ENCODE measurements at places on chromosomes 5 and 9.

DNA sequence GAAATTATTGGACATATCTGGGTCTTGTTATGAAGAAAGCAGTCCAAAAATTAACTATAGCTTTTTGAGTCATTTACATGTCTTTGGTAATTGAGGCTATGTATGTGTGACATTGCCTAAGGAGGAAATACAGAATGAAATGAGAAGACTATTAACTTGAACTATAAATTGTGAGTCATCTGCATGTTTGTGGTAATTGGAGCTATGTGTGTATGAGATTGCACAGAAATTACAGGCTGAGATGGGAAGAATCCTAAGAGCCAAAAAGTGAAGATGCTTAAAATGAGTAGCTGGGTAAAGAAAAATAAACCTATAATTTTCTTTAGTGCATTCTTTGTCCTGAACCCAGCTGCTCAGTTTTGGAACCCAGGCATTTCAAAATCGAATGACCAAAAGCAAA, 747.6 kb upstream of the EDIL3 start:
- no peak for DNase-seq

GRCh38 chr5:33381243-33381642, 59.5 kb upstream of the TARS1 start:
- DNase-seq: no peak

- DNase-seq: no peak
Observed at GRCh38 chr9:99012957-99013512, 69.3 kb downstream of the COL15A1 start.

- DNase-seq: no peak
Observed at GRCh38 chr5:151699071-151699901, 12.6 kb upstream of the SPARC start.

DNA sequence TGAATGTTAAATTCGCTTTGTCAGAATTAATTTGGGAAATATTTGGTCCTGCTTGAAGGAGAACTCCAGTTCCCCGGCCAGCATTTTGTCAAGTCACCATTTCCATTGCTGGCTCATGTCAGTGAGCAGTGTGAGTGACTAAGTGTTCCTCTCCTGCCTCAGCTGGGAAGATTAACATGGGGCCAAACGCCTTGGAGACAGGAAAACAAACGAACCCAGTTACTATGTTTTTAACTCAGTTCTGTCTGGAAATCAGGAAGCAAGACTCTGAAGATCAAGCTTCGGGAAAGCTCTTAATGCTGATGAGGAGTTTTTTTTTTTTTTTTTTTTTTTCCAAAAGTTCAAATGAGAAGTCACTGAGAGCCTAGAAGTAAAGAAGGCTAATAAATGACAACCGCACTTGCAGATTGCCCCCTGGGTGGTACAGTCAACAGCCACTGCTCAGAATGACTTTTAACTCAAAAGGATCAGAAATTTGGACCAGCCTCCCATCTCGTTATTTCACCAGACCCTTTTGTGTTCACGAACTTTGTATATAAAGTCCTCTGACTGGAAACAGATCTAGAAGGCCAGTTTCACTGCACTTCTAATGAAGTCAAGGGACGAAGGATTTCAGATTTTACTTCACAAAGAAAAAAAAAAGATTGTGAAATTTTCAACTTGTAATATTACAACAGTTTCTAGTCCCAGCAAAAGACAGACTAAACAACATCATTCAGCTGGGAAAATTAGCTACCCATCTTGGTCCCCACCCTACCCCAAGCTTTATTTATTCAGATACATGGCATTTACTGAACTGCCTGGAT, 121.3 kb downstream of the LHFPL2 start:
- no peak for DNase-seq

DNA sequence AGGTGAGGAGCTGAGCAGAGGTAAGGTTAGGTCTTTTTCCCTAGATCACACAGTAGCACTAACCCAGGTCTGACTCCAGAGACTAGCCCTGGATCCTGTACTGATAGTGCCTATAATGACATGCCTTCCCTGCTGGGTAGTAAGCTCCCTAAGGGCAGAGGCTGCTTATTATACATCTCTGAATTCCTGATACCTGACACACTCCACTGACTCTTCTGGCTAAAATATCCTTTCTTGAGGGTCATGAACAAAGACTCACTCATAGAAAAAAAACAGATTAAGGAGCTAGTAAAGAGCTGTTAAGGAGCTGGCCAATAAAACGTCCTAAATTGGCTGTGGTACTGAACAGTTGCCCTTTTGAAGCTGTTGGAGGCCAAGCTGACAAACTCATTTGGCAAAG, 149.0 kb upstream of the ITGA1 start:
- no peak for DNase-seq

- DNase-seq: no peak
Observed at GRCh38 chr9:126945682-126946081, 31.1 kb downstream of the RALGPS1 start.

DNA sequence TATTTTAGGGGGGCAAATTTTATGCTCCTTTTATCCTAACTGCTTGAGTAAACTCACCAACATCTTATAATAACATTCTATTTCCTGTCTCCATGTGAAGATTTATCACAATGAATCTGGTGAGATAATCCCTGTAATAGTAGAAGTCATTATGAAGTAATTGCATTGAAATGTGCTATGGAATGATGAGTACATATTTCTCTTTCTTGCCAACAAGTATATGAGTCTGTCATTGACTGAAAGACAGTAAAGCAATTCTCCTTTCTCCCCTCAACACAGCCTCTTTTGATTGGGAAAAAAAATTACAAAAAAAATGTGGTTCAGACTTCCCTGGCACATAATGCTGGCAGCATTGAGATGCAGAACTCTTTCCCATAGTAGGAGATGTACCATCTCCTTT, 459.2 kb upstream of the RGMB start:
- no peak for DNase-seq

- DNase-seq: peak; percentile 15
Observed at GRCh38 chr9:114504341-114505186, 709 bp downstream of the WHRN start.

- no peak for DNase-seq
Observed at GRCh38 chr5:6579535-6579934, 53.3 kb downstream of the NSUN2 start.

DNA sequence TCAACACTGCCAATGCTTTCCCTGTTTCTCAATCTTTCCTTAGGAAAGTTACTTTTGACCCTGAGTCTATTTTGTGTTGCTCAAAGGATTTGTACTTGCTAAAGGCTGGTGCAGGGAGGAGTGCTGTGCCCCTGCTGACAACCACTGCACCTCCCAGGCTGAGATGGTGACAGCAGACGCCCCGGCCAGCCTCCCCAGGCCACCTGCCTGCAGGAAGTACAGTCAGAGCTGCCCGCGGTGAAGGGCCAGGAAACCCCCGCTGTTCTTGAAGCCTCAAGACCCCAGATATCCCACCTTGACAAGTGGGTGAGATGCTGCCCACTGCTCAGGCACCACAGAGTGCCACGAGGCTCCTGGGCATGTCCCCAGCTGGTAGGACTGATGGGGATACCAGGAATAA, 44.2 kb upstream of the CKMT2 start:
- no peak for DNase-seq

DNA sequence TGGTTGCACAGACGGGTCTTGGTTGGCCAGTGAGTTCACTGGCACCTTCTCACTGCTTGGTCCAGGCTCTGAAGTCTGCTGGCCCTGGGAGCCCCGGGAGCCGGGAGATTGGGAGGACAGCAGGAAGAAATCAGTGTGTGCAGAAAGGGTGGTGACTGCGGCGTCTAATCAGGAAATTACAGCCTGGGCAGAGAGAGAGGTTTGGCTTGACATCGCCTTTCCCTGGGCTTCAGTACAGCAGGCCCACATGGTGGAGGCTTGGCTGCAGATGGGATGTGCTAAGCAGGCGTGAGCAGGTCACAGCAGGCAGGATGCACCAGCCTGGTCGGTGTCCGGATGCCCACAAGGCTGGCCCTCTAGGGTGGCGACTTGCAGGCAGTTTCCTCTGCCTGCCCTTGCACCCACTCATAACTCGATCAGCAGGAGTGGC, 17.2 kb downstream of the PITX1 start:
- DNase-seq: no peak

- DNase-seq: no peak
Observed at GRCh38 chr9:130034570-130034969, 8.4 kb downstream of the FNBP1 start.

DNA sequence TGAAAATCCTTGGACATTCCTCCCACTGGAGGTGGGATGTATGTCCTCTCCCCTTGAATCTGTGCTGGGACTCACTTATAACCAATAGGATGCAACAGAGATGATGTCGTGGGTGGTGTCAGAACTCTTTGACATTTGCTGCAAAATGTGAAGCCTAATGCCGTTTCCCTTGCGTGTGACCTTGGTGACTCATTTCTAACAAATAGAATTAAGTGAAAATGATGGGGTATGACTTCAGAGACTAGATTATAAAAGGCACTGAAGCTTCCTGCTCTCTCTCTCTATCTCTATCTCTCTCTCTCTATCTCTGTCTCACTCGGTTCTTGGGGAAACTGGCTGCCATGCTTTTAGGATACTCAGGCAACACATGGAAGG, 126.1 kb upstream of the STC2 start:
- no peak for DNase-seq

GRCh38 chr5:59587489-59588337, 305.8 kb downstream of the PDE4D start:
- no peak for DNase-seq

GRCh38 chr9:113219969-113220368, 1.1 kb downstream of the FKBP15 start:
- no peak for DNase-seq

DNA sequence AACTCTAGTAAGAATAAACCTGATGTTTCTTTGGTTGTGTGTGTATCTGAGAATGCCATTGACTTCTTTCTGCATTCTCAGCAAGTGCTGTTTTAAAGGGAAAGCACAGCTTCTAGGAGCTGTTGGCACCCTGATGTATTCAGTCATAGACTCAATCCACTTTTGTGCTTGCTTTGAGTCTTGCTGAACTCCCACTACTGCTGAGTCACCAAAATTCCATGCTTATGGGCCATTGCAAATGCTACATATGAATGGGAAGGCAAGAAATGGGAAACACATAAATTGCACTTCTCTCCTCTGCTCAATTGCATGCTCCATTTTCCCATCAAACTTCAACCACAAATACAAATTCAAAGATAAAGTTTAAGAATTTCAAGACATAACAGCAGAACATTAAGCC, 9.8 kb upstream of the FTMT start:
- no peak for DNase-seq

DNA sequence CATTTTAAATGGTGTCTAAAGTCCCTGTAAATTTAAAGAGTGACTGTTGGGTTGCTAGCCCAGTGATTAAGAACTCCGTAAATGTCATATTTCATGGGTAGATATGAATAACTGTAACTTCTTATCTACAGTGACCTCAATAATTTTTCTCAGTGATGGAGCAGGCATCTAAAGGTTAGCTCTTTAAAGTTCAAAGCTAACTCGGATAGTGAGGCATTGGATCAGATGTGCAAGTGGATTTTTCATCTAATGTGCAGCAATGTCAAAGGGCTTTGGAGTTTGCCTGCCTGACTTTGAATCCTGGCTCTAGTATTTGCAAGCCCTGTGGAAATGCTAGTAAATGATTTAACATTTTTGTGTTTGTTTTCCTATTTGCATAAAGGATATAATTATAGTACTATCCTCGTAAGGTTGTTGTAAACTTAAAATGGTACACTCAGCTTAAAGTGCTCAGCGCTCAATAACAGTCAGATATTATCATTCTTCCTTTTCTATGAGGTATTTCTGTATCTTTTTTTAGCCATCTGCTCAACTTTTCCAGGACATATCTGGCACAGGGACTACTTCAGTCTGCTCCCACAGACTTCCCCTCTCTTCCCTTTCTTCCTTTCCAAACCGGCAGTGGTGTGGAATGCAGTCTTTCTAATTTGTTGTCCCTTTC, 163.7 kb upstream of the ELL2 start:
- no peak for DNase-seq

DNA sequence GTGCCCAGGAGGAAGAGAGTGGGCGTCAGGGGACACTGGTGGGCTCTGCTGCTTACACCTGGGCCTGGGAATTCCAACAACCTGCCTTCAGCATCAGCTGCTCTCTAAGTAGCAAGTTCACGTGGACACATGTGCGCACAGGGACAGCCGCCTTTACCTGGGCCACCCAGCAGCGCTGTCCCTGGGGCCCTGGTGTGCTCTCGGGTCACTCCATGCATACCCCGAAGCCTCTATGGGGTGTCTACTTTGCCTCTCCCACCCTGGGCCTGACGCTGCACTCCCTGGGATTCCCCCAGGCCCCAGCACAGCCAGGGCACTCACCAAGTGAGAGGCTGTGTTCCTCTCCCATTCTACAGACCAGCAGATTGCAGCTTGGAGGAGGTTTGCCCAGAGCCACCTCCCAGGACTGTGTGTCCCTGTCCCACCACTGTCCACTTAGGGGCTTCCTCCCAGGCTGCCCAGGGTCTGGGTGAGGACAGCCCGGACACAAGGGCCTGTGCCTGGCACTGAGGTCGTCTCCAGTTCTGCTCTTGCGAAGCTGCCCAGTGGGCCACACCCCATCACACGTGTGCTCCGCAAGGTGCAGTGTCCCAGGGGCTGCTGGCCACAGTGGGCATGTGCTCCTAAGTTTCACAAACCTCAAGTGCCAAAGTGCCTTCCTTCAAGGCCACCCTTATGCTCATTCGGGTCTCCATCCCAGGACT, 5.9 kb downstream of the NINJ1 start:
- DNase-seq: no peak

GRCh38 chr9:89661956-89662717, 57.3 kb downstream of the GADD45G start:
- DNase-seq: no peak

- no peak for DNase-seq
Observed at GRCh38 chr5:159456261-159456660, 126.0 kb upstream of the IL12B start.

DNA sequence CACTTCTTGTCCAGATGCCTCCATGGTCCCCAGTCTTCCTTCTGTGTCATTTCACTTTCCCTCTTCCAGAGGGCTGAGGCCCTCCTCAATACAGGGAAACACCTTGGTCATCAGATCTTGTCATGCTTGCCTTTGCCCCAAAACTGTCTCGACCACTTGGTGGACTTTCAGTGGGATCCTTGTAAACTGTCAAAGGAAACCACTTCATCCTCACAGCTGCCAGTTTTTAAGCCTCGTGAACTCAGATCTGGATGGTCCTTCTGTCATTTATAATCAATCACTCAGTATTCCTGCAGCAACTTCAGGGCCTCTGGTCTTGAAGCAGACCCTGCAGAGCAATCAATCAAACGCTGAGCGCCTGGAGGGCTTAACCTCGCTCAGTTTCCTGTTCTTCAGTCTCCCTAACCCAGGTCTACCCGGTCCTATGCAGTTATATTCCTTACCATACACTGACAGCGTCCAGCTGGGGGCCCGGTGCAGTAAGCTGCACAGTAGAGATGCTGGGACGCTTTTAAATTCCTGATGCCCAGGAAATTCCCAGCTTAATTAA, 74.6 kb downstream of the GOLPH3 start:
- DNase-seq: no peak

Measured in activated T-helper 9 cell treated with anti-CD3 and anti-CD28 coated beads, Interleukin-2, amount 50 U/mL, for 16 hours (primary cell).